NCI-H345 (cell line): ENCODE measurements at places on chromosomes 4 and X.
A peak's percentile ranks its signal among the peaks of the same experiment; 100 is the strongest.

DNA sequence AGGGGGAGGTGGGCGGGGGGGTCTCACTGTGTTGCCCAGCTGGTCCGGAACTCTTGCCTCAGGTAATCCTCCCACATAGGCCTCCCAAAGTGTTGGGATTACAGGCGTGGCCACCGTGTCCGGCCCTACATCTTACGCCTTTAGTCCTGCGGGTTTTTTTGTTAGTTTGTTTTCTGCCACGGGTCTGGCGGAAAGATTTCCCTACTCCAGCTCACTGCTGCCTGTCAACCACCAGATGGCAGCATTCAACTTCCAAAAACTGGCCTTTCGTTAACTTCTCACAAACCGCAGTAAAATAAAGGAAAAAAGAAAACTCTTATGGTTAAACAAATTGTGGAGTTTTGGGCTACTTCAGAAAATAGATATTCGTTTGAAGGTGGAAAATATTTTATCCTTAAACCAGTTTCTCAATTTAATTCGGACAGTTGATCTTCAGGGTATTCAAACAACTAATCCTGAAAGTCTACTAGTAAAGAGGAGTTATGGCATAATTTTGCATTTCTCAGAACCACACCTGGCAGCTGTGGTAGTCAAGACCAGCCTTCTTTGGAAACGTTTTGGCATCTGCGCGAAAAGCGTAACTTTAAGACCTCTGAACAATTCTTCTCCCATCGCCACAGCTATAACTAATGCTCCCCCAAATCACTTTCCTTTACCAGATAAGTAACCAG lies 41.1 kb downstream of the LUZP4 start:
- peak; percentile 52 for DNase-seq

GRCh38 chr4:3827616-3828492 lies 61.7 kb downstream of the ADRA2C start:
- peak; percentile 20 for DNase-seq

- no peak for DNase-seq
Measured at GRCh38 chrX:107107459-107107858, 11.2 kb downstream of the RBM41 start.

DNA sequence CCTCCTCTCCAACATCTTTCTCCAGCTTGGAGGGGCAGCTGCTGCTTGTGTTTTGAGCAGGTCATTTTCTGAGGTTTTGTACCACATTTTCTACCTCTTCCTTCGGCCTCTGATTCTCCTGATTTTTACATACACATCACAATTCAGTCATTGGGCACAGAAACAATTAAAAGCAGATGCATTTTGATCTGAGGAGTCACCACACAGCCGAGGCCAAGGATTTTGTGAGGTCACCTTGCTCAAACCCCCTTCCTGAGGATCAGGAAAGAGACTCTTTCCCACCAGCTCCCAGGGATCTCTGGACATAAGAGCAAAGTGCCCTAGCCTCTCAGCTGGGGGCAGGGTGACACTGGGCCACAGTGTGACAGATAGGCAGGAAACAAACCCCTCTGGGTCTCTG lies 5.4 kb upstream of the FATE1 start:
- DNase-seq: no peak

DNA sequence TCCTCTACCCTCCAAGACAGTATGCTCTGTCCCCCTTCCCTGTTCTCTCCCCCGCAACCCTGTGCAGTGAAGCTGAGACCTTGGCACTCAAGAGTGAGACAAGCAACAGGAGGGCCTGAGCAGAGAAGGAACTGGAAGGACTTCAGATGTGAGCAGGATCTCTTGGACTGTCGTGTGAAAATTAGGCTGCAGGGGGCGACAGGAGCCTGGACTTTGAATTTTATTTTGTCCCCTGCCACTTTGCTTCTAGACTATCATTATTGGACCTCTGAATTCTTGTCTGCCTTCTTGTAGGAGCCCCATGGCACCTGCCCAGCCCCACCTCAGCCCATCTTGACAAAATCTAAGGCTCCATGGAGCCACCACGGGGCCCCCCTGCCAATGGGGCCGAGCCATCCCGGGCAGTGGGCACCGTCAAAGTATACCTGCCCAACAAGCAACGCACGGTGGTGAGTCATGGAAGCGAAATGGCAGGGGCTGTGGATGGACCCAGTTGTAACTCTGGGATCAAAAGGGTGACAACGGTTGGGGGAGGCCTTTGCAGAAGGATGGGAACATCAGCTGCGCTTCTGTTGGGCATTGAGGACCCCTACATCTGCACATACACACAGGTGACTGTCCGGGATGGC lies 1.7 kb downstream of the ARAF start:
- no peak for DNase-seq

- DNase-seq: no peak
Measured at GRCh38 chr4:39621582-39621981, 17.1 kb downstream of the SMIM14 start.

DNA sequence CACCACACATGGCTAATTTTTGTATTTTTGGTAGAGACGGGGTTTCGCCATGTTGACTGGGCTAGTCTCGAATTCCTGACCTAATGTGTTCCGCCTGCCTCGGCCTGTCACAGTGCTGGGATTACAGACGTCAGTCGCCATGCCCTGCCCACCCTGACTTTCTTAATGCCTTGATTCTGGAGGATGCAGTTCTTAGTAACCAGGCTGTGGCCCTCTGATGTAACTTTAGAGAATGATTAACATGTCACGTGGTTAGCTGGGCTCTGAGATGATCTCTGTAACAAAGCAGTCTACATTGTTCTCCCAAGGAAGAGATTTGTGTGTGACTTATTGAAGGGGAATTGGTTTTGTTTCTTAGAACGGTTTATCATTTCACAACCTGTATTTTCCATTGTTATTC lies 30.6 kb downstream of the ANK2 start:
- no peak for DNase-seq

- no peak for DNase-seq
Measured at GRCh38 chr4:17981063-17981462, 40.5 kb downstream of the LCORL start.

DNA sequence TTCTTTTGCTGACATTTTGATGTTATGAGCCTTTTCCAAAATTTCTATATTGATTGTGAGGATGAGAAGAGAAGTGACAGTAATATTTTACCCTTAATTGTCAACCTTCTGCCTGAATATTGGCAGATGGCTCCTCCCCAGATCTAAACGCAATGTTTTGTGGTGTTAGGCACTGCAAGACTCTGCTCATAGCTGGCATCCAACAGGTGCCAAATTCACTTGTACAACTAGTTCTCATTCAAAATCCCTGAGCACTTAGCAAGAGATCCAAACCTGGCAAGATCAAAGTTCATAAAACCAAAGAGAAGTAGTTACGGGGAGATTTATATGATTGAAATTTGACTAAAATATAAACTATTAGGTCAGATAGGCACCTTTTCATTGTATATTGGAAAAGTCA lies 901.7 kb upstream of the INTU start:
- no peak for DNase-seq

DNA sequence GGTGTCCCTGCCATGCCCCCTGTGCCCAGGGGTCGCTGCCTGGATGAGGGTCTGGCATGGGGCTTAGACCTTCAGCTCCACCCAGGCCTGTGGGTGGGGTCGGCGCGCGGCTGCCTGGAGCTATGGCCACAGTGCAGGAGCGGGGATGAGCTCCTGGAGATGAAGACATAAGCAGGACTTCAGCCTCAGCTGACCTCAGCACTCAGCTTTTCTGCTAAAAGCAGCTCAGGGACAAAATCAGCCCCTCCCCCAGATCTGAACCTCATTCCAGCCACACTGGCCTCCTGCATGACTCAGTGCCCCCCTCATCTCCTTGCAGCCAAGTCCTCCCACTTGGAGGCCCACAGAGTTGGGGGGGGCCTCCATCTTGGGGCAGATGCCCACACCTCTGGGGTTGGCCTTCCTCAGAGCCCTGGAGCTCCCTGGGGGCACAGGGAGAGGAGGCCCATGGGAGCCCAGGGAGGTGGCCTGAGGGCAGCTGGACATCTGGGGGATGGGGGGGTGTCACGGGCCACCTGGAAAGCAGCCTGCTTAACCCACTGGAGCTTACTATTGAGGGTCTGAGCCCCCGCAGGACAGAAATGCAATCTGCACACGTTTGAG lies 19.4 kb upstream of the CPLX1 start:
- no peak for DNase-seq

GRCh38 chr4:40238008-40238699 lies 41.3 kb downstream of the RHOH start:
- DNase-seq: no peak

- no peak for DNase-seq
Measured at GRCh38 chr4:140099983-140100382, 54.0 kb downstream of the MAML3 start.

DNA sequence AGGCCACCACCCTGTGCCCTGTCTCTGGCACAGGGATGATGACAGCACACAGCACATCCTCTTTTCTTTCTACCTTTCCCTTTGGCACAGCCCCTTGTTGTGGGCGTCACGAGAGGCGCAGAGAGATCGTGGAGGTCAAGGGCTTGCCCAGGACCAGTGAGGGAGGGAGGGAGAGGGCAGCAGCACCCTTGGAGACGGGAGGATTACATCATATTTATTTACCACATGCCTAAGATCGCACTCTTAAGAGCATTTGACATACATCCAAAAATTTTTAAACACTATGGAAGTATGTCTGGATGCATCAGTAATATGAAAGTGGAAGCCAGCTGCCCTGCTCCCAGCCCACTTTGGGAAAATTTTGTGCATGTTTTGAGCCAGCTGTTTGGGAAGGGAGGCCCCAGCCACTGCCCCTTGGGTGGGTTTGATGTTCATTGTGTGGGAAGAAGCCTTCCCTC lies 12.7 kb downstream of the WFS1 start:
- no peak for DNase-seq

DNA sequence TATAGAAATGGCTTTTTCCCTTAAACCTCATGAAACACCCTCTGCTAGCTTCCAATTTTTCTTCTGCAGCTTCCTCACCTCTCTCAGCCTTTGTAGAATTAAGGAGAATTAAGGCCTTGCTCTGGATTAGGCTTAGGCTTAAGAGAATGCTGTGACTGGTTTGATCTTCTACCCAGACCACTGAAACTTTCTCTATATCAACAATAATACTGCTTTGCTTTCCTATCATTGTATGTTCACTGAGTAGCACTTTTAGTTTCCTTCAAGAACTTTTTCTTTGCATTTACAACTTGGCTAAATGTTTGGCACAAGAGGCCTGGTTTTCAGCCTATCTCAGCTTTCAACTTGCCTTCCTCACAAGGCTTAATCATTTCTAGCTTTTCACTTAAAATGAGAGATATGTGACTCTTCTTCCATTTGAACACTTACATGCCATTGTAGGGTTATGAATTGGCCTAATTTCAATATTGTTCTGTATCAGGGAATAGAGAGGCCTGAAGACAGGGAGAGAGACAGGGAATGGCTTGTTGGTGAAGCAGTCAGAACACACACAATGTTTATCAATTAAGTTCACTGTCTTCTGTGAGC lies 28.2 kb downstream of the TMEM154 start:
- DNase-seq: no peak

GRCh38 chr4:96786306-96786705 lies 946.4 kb downstream of the PDHA2 start:
- no peak for DNase-seq

DNA sequence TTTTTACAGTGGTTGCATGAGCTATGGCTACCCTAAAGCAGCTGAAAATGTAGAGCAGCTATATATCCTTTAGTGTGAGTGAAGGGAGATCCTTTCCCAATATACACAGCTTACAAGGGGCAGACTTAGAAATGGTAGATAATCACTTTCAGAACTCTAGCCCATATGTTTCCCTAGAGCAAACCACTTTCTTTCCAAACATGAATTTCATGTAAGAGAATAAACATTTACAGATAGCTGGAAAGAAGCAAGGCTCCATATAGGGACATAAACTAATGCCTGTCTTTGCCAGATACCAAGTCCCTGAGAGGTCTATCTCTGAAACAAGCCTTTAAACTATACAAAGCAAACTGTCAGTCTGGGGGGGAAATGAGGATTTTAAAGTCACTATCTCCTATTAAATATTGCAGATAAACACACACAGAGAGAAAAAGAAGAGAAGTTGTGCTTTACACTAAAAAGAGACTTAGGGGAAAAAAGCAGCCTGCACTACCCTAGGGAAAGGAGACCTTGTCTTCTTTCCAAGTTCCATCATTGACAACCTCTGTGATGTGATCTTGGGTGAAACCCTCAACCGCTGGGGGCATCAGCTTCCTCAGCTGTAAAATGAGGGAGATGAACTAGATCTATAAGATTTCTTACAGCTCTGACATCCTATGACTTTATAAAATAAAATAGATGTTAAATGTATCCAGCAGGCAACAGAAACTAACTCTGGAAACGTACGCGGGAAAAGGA lies 73.6 kb downstream of the TMEM156 start:
- DNase-seq: no peak

GRCh38 chrX:10636851-10637250 lies 16.5 kb upstream of the MID1 start:
- no peak for DNase-seq

- no peak for DNase-seq
Measured at GRCh38 chrX:33211356-33212260, at the start of gene DMD. Gene DMD, minus strand, starts transcription at chrX:33211549. Its CDS starts 237 bp downstream, at chrX:33211312.

GRCh38 chrX:72620550-72621145 lies 48.0 kb upstream of the HDAC8 start:
- DNase-seq: no peak

GRCh38 chr4:5812506-5813229 lies 80.2 kb downstream of the CRMP1 start:
- DNase-seq: peak; percentile 33

DNA sequence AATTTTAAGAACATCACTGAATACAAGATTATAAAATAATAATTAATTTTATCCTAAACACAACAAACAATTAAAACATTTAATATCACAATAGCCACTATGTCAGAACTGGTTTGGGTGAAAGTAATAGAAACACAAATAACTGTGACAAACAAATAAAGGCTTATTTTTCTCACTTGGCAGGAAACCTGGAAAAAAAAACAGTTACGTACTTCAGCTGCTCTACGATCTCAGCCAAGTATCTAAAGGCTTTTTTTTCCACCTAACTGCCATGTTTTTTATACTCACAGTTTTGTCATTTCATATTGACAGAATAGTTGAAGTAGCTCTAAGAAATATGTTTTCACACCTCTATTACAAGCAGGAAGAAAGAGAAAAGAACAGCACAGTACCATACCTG lies 284.8 kb upstream of the INTU start:
- DNase-seq: no peak

GRCh38 chrX:137654481-137654880 lies 88.6 kb downstream of the ZIC3 start:
- DNase-seq: no peak

DNA sequence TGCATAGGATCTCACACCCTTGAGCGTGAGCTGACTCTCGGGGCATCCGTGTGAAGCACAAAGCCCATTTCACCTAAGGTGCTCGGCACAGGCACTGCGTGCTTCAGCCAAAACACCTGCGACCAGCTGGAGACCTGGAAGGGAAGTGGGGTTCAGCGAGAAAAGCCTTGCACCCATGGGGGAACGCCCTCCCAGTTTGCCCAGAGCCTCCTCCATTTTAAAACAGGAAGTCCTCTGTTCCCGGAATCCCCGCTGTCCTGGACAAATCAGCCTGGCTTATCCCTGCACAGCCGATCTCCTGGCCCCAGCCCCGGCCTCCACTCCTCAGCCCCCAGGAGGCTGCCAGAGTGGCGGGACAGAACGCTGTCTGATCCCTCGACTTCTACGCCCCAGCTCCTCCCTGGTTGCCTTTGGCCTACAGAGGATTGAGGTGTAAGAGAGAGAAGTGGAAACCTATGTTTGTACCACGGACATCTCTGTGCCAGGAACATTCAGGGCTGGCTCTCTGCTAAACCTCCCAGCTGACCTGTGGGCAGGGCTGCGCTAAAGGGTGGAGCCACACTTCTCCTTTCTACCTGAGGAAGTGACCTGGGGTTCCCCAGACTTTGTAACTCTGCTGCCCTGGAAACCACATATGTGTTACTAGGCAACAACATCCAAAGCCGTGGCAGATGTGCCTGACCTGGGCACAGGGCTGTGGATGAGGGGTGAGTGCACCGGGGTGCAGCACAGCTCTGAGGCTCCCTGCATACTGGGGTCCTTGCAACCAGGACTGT lies 3.8 kb upstream of the C4orf50 start:
- DNase-seq: no peak
